ENCODE measurements at places on chromosomes 6 and 20.

GRCh38 chr6:489001-489400, 97.4 kb downstream of the IRF4 start:
- DNase-seq = no peak

- DNase-seq = peak; percentile 70
These were observed at the start of gene PROCR for GRCh38 chr20:35171753-35172433. PROCR (plus strand) TSS chr20:35172072; CDS start chr20:35172155, 83 bp downstream.

DNA sequence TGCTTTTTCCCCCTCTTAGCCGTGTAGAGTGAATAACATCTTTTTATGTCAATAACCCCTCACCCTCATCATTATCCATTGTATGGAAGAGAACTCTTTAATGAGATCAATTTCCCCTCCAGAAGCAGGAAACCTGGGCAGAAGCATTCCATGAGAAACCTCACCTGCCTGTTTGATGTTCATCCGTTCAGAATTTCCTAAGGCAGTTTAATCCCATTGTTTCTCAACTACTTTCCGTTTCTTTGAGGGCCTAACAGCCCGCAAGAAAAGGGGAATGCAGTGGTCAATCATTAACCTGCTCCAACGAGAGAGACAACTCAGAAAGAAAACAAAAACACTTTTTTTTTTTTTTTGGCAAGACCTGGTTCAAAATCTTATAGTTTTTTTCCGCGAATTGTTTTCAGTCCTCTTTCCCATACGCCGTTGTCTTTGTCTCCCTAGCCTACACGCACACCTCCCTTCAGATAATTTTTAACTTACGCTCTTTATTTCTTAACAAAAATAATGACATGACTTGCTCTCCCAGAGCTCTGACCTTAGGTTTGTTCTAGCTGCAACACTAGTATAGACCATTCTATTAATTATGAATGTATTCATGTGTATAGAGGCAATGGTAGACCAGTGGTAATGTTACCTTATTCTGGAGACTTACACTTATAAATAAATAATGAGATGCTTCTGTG, 25.6 kb upstream of the ID4 start:
- DNase-seq = no peak

GRCh38 chr6:137489046-137490005, 4.9 kb downstream of the OLIG3 start:
- DNase-seq = no peak

GRCh38 chr6:134196568-134197193, 121.2 kb downstream of the SGK1 start:
- no peak for DNase-seq

DNA sequence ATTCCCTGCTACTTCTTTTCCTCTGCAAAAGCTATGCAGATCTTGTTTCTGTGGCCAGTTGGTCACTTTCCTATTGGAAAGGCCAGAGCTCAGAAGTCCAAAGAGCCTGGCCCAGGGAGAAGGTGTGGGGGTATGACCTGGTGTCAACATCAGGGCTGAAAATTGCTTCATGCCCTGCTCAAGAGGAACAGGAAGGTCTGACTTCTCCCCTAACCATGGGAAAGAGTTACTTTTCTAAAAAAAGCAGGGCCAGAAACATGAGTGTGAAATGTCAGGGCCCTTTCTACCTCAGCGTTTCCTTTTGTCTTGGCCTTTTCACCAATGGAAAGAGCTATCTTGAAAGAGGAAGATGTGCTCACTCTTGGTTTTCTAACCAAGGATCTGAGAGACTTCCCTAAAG, 117.4 kb downstream of the MAFB start:
- DNase-seq = no peak

DNA sequence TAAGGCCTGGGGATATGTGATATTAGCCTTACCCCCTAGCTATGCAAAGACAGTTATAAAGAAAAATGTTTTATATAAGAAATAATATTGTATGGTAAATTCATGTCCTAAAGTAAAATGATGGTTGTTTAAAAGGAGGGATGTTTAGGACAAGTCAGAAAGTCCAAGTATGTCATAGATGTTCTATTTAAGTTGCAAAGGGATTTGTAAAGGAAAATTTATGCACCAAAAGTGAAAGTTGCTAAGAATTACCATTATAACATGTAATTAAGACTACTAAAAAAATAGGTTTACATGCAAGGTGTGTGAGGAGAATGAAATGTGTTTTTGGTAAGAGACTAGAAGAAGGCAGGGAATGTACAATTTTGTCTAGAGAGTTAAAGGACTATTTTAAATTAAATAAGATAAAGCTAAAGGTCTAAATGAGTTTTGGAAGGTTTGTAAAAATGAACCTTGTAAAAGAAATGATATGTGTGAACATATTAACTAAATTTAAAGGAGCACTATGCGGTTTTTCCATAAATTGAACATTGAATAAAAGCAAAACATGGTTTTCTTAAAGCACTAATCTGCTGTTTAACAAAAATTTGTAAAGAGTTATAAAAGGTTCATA, 22.7 kb upstream of the GOPC start:
- no peak for DNase-seq

DNA sequence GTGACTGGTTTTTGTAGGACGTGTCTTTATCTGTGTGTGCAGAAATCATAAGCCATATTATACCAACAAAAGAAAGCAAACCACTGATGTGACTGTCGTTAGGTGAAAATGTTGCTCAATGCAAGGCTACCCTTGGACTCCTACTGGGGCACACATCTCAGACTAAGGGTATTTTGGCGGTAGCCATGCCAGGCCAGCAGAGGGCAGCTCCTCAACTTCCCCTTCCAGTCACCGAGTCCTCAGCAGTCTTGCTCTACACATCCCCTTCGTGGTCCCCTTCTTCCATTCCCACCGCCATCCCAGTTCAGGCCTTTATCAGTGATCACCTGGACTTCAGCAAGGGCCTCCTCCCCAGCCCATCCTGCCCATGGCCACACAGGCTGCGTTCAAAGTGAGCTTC, 113.7 kb upstream of the GGTLC1 start:
- no peak for DNase-seq

DNA sequence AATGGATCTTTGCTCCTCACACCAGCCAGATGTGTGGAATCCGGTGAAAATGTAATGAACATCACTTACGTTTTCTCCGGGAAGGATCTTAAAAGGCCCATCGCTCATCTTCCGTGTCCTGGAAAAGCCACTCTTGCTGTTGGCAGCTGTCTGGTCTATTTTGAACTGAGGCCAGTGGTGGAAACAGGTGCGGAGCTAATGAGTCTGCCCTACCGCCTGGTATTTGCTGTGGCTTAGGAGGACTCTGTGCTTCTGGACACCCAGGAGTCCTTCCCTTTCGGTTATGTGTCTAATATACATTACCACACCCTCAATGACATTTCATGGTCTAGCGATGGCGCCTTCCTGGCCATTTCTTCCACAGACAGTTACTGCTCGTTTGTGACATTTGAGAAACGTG, 264.2 kb upstream of the PREP start:
- no peak for DNase-seq

DNA sequence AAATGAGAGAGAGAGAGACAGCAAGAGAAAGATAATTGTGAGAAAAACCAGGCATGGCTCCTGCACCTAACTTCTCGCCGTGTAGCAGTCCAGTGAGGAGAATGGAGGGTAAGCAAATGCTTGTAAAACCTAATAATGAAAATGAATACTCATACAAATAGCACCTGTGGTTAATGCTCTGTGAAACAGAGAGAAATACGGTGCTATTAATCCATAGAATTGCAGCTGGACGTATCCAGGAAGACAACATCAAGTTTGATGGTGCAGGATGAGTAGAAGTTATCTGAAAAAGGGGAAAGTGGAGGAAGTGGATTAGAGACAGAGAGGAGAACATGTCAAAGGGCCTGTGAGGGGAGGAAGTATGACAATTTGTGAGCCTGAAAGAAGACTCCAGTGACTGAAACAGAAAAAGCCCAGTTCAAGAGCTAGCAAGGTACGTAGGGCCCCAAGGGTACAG, 89.4 kb upstream of the PAK5 start:
- no peak for DNase-seq

DNA sequence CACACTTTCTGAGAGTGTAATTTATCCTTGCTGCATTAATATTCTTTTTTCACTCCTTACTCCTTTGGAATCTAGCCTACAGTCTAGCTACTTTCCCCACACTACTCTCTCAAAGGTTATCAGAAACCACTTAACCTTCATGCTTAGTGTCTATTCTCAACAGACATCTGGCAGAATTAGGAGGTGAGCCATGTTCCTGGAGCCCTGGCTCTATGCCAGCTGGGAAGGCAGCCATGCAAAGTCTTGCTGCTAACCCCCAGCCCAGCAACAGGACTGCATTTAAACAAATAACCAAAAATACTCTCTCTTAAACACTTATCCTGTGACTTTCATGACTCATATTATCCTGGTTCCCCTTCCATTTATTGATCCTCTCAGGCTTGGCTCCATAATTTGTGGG, 260.2 kb downstream of the BCKDHB start:
- DNase-seq = peak; percentile 27

- no peak for DNase-seq
These were observed 239.1 kb downstream of the CDC5L start for GRCh38 chr6:44626616-44627015.

GRCh38 chr6:166551754-166552495, 34.6 kb downstream of the RAMACL start:
- DNase-seq = no peak

GRCh38 chr20:46899621-46900020, 5.0 kb downstream of the EYA2 start:
- DNase-seq = no peak

DNA sequence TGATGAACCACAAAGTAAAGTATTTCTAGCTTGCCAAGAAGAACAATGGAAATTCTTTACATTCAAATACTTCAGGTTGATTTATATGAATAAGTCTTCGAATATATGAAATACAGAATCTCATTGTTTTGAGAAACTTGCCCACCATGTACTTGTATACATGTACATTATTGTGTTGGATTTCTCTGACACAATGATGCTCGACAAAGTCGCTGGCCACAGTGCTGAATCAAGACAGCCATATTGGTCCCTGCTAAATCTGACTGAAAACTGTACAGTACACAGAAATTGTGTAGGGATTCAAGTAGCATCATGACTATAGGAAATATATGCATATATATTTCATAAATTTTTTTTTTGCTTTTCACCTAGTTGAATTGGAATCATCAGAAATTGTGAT, 13.1 kb upstream of the LIN28B start:
- DNase-seq = no peak

DNA sequence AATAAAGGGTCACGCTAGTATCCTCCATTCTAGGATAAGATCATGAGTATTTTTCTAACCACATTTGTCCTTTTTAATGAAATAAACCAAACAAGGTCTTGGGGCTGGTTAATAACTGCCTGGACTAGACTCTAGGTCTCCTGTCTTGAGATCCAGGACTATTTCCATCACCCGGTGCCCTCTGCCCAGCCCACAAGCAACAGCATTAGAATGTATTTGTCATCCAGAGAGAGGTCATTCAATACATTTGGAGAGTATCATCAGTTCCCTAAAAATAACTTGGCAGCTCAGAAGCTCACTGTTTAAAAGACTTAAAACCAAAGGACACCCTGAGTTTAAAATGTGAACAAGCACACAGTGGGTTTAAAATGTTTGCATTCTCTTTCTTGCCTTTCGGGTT, 4.4 kb upstream of the RBM24 start:
- no peak for DNase-seq

DNA sequence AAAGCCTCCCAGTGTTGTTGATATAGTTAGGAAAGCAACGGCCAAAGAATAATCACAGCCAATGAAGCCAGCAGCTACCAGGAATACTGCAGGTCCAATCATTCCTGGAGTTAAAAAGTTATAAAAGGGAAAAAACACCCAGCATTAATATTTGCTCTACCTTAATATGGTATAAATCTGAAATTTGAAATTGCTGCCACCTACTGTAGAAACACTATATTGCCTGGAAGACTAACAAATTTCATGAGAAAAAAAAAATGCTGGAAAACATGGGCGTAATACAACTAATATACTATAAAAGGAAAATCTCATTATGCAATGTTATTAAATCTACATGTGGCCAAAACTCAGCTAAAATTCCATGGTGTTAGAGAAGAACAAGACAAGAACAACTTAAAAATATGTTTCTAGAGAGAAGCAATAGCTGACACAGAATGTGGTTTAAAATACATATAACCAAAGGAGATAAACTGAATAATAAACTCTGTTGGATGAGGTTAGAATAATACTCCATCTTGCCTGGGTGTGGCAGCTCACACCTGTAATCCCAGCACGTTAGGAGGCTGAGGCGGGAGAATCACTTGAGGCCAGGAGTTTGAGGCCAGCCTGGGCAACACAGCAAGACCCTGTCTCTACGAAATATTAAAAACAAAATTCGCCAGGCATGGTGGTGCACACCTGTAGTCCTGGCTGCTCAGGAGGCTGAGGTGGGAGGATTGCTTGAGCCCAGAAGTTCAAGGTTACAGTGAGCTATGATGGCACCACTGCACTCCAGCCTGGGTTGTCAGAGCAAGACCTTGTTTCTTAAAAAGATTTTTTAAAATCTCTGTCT, 43.1 kb downstream of the SLC17A5 start:
- peak; percentile 20 for DNase-seq

- no peak for DNase-seq
These were observed 114.5 kb downstream of the KIF13A start for GRCh38 chr6:17872908-17873307.

DNA sequence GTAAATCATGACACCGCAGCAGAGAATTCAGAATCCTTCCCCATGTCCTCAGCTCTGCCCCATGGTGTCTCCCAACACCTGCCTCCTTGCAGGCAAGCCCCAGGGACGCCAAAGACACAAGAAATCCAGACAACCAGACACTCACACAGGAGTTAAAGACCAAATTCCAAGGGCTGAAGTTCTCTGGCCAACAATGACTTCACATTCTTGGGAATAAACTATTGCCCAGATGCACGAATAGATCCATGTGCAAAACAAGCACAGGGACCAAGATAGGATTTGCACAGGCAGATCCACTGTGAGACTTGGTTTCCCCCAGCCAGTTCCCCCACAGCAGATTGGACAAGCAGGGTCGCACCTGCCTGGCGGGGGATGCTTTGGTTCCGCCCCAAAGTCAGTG, 246.7 kb downstream of the SOD2 start:
- DNase-seq = no peak

DNA sequence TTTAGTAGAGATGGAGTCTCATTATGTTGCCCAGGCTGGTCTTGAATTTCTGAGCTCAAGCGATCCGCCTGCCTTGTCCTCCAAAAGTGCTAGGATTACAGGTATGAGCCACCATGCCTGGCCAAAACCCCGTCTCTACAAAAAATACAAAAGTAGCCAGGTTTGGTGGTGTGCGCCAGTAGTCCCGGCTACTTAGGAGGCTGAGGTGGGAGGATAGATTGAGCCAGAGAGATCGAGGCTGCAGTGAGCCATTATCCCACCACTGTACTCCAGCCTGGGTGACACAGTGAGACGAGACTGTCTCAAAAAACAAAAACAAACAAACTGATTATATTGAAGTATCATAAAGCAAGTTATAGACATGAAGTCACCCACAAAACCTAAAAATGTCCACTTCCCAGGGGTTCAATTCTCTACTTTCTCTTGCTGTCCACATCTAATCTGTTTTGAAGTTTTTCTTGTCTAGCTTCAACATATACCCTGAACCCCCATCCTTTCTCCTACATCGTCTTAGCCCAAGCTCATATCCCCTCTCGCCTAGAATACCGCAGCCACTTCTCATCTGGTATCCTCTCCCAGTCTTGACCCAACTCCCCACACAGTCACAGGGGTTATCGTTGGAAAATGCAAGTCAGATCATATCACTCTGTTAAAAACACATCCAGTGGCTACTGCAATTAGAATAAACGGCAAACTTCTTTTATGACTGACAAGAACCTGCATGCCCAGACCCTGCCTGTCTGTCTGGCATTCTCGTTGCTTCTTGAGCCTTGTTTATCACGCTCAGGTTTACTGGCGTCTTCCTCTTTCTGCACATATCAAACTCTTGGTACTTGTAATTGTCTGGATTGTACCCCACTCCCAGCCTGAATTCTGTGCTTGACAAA, 20.1 kb upstream of the NCOA3 start:
- DNase-seq = no peak
